ENCODE measurements at places on chromosomes 7 and 10. TPM values are rescaled to one million over a fixed set of nuclear protein-coding genes. Genes with fewer than 3 reads are reported as not detected.

Gene ARL4A
- polyA plus RNA-seq = 29.1 TPM

Gene CABCOCO1
- 2.2 TPM for polyA plus RNA-seq

Gene NEURL1
- 2.3 TPM for polyA plus RNA-seq

Gene RSPH10B
- 0.43 TPM for polyA plus RNA-seq

Gene UPK3BL2
- 18.5 TPM for polyA plus RNA-seq

Gene SYT15B
- polyA plus RNA-seq = 2.8 TPM

Gene PPRC1
- polyA plus RNA-seq = 36.0 TPM

Gene GHITM
- polyA plus RNA-seq = 165 TPM

Gene PITX3
- polyA plus RNA-seq = 1.0 TPM

Gene H2BK1
- polyA plus RNA-seq = not detected

Gene ACSM6
- polyA plus RNA-seq = 0.30 TPM

Gene CLCN1
- polyA plus RNA-seq = 0.22 TPM

Gene C10orf53
- not detected for polyA plus RNA-seq

Gene TRIM74
- polyA plus RNA-seq = 0.94 TPM

Gene HOXA5
- polyA plus RNA-seq = 76.9 TPM

Gene PTPRZ1
- polyA plus RNA-seq = 3.7 TPM

Gene CCDC172
- not detected for polyA plus RNA-seq

Gene DENND10
- polyA plus RNA-seq = 53.5 TPM
